NCI-H2081 treated with DMSO at 0.1 percent for 48 hours (cell line): ENCODE measurements at places on chromosomes 16 and 17.

GRCh38 chr16:28149011-28149888, 62.5 kb downstream of the XPO6 start:
- no peak for DNase-seq

DNA sequence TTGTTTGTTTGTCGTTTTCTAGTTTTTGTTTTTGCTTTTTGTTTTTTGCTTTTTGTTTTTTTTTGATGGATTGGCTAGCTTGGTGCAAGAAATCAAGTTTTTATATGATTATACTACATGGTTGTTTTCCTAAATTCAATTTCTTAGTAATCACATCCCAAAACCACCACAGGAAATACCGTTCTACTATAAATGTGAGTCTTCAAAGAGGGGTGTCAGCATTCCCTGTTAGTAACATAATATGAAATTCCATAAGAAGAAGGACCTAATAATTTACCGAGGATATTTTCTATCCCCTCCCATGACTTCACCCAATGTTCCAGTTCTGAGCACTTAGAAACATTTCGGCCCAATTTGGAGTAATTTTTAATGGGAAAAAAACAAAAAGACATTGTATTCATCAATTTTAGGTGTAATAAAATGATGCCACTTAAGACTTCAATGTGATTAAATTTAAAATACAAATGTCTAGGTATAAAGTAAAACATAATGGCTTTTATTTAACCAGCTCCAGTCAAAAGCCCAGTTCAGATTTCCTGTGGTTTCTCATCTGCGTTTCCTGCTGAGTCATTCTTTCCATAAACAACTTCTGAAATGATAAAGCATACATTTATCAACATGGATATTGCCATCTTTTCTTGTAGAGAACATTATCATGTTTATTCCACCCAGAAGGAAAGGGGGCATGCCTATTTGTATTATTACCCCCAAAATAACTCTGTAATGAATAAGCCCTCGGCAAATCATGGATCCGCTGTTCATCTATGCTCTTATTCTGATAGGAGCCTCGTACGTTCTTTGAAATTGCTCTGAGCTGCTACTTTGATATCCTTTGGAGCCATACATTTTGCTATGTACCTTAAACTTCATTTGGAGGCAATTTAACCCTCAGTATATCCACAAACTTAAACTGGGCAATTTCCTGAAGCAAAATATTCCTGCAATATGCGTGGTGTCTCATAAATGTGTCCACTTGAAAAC, 28.1 kb downstream of the HSBP1 start:
- no peak for DNase-seq

- DNase-seq: no peak
Observed at GRCh38 chr17:60752873-60753577, 75.4 kb downstream of the BCAS3 start.

DNA sequence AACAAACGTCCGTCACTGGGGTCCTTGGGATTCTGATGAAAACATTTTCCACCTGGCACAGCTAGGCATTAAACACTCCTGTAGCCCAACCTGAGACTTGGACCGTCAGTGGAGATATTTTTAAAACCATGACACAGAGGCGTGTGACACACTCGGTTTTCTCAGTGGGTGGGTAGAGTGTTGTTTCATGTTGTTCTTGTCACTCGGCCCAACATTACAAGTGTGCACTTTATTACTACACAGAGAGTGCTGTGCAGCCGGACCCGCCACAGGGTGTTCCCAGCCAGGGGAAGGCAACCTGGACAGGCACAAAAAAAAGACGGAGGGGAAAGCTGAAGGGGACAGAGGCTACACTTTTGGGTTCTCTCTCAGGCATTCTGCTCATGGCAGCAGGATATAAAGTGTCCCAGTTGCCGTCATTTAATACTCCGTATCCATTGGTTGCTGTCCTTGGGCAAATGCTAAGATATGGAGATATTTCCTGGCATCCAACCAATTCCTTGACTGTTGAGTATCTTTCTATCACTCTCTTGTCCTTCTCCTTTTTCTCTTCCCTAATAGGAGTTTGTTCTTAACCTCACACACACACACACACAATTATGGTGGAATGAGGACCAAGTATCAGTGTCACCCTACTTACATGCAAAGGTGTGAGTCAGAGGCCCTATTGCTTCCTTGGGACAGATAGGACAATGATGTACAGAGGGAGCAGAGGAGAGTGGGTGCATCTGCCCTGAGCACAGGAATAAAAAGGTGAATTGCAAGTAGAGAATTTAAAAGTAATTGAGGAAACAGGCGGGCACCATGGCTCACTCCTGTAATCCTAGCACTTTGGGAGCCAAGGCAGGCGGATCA, 154.1 kb upstream of the SOX9 start:
- no peak for DNase-seq

DNA sequence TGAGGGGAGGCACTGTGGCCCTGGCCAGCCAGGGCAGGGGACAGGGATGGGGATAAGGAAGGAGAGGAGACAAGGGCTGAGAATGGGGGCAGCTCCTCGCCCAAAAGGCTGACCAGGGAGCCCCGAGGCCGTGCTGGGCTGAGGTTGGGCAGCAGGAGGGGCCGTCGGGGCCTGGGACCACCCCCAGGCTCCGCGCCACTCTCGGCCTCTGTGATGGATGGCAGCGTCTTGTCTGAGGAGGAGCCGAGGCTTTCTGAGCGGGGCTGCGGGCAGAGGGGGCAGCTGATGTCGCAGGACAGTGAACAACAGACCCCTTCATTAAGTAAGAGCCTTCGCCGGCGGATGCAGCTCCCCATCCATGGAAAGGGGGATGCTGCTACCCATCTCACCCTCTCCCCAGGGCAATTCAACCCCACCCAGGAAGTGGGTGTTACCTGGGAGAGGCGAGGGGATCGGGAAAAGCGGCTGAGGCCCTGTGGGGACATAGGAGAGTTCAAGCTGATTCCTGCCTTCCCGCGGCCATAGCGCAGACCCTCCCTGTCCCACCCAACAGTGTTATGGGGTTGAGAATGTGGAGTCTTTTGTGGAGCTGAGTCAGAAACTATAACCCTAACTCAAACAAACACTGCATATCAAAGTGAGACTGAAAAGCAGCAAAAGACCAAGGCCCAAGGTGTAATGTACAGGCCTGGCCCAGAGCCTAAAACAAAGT, 9.1 kb upstream of the RAB5C start:
- no peak for DNase-seq

- no peak for DNase-seq
Observed at GRCh38 chr17:45282683-45283644, 21.1 kb upstream of the SPATA32 start.

DNA sequence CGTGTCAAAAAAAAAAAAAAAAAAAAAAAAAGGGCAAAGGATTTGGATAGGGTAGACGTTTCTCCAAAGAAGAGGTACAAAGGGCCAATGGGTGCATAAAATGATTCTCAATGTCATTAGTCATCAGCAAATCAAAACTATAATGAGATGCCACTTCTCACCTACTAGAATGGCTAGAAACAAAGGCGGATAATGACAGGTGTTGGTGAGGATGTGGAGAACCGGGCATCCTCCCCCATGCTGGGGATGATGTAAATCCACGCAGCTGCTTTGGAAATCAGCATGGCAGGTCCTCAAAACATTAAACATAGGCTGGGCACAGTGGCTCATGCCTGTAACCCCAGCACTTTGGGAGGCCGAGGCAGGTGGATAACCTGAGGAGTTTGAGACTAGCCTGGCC, 9.4 kb downstream of the ITGAX start:
- no peak for DNase-seq

- DNase-seq: no peak
Observed at GRCh38 chr17:41681776-41682175, 6.9 kb upstream of the EIF1 start.

GRCh38 chr16:65284626-65285025, 162.8 kb upstream of the CDH11 start:
- DNase-seq: no peak

DNA sequence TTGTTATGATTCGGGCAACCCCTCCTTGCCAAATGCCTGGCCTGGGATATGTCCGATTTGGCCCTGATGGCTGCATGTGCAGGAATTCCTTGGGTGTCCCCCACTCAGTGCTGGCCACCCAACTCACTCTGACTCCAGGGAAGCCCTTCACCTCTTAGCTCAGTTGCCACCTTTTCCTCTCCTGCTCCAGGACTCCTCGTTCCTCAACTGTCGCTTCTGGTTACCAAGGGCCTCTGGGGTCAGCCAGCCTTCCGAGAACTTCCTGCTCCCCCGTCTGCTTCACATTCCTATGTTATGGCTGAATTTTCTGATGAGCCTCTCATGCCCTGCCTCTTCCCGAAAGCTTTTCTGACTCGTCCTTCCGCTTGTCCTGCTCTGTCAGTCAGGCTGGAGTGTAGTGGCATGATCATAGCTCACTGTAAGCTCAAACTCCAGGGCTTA, 63.5 kb downstream of the SPACA3 start:
- DNase-seq: no peak

- DNase-seq: no peak
Observed at GRCh38 chr16:83606486-83607030, 201.2 kb upstream of the HSBP1 start.

GRCh38 chr16:64586781-64587180, 535.1 kb downstream of the CDH11 start:
- no peak for DNase-seq

- no peak for DNase-seq
Observed at GRCh38 chr17:57860414-57860999, 10.7 kb upstream of the MRPS23 start.
